GM04503 (cell line): ENCODE measurements at places on chromosomes 13 and 19.

GRCh38 chr19:3056417-3057088 is 5.7 kb downstream of the TLE5 start:
- DNase-seq: no peak

GRCh38 chr13:91381371-91381770 is 17.1 kb upstream of the GPC5 start:
- no peak for DNase-seq

DNA sequence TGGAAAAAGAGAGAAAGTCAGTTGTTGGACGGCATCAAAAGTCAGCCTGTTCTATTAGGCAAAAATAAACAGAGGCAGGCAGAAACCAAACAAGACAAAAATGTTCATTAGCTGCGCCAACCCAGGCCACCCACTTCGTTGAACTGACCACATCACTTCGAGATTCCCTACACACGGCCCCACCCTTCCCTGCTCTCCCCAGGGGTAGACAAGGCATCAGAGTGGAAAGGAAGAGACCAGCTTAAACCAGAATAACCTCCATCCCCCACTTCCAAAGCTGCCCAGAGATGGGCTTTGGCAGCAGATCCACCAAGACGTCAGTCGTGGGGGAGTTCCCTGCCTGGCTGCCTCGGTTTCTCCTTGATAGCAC is 204.6 kb upstream of the TSHZ3 start:
- no peak for DNase-seq

DNA sequence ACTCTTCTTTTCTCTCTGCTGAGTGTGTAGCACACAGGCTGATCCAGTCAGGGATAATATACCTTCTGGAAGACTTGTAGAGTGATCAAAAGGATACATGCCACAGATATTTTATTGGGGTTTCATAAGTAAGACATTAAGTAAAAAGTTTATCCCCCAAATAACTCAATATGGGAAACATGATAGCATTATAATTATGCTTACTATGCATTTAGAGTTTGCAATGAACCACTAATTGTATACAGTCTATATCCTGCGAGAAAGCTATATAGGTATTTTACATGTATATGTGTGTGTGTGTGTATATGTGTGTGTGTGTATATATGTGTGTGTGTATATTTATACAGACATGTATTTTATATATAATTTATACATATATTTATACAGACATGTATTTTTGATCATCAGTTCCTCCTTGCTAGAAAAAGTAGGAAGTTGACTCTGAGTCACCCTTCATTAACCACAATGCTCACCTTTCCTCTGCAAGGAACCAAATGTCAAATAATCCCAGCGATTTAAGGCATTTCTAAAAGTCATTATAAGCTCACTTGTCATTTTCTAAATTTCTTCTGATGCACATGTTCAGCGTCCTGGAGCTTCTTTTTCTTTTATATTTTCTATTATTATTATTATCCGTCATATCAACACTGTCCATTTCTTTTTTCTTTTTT is 312.5 kb upstream of the OBI1 start:
- no peak for DNase-seq

GRCh38 chr13:49636705-49637104 is 8.4 kb downstream of the ARL11 start:
- no peak for DNase-seq

GRCh38 chr19:11414544-11414943 is 4.6 kb downstream of the RGL3 start:
- DNase-seq: no peak

DNA sequence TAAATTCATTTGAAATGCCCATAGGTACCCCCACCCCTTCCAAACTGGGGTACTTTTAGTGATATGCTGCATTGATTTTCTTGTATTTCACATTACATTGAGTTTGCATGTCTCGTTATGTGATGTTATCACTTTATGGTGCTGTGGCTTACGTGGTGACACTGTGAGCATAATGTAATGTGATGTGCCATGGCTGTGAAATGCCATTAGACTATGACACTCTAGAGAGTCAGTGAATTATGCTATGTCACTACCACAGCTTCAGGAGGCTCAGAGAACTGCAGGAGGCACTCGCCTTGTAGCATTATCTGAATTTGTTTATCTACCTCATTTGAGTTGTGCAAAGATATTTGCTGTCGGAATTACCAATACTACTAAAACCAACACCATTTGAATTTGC is 590.1 kb upstream of the SLC10A2 start:
- no peak for DNase-seq

DNA sequence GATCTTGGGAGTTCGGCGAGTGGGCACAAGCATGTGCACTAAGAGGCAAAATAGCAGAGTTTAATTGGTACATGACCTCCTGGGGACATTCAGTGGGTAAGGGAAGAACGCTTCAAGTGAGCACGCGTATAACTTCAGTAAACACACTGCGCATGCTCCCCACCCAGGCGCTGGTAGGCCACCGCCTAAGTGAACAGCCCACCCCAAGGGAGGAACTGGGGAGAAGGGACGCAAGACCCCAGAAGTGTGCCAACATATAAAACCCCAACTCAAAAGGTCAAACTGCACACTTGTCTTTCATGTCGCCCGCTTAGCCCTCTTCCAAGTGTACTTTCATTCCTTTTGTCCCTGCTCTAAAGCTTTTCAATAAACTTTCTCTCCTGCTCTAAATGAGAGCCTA is 10.5 kb upstream of the NTN5 start:
- DNase-seq: no peak

GRCh38 chr19:40661616-40662015 is 28.8 kb downstream of the NUMBL start:
- no peak for DNase-seq

- no peak for DNase-seq
Measured at GRCh38 chr19:10820173-10820572, 15.8 kb downstream of the TMED1 start.

DNA sequence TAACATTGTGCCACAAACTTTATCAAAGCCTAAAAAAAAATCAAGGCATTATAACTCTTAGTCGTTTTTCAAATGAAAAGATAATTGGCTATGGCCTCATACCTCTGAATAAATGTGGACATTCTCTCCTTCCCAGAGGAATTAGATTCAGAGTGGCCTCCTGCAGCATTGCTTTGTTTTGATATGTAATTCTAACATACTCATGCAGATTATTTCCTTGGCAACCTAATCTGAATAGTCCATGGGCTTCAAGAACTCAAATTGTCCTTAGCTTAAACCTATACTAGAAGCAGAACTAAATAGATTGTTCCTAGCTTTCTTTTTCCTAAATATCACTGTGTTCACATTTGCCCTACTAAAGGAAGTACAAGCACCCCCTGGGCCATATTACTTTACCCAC is 1146.9 kb downstream of the OLFM4 start:
- no peak for DNase-seq

- no peak for DNase-seq
Measured at GRCh38 chr13:114049026-114049425, 75.2 kb upstream of the C13orf46 start.

GRCh38 chr13:113373811-113374485 is 10.0 kb upstream of the GRTP1 start:
- no peak for DNase-seq

DNA sequence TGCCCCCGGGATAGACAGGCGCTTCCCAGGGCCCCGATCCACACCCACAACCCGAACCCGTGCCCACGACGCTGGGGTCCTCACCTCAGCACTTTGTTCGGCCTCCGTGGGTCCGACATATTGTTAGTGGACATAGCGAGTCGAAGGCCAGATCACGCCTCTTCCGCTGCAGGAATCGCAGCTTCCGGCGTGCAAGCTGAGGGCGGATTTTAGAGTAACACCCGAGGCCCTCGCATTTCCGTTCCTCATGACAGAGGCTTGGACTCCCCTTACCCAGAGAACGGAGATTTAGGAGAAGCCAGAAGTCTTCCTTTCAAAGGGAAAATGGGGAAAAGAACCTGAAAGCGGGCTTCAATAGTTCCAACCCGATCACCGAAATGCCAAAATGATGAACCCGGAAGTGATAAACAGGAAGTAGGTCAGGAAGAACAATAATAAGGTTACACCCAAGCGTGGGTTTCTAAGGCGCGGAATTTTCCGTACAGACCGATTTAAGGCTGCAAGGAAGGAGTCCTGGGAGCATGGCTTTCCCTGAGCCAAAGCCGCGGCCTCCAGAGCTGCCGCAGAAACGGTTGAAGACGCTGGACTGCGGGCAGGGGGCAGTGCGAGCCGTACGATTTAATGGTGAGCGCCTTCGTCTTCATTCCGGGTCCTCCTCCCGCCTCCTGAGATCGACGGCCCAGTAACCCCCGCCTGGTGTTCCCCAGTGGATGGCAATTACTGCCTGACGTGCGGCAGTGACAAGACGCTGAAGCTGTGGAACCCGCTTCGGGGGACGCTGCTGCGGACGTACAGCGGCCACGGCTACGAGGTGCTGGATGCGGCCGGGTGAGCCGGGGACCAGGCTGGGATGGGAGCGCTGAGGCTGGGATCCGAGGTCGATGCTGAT is 2.9 kb downstream of the WDR83 start:
- DNase-seq: peak; percentile 58

GRCh38 chr19:12840091-12841079 is 2.1 kb downstream of the MAST1 start:
- DNase-seq: no peak

- no peak for DNase-seq
Measured at GRCh38 chr19:58586133-58586765, 13.1 kb upstream of the MZF1 start.

- DNase-seq: no peak
Measured at GRCh38 chr13:104485571-104485970, 1419.4 kb upstream of the SLC10A2 start.

GRCh38 chr13:45337803-45338202 is 3.2 kb downstream of the TPT1 start:
- DNase-seq: no peak

GRCh38 chr13:31910633-31911032 is 120.9 kb upstream of the FRY start:
- DNase-seq: no peak

DNA sequence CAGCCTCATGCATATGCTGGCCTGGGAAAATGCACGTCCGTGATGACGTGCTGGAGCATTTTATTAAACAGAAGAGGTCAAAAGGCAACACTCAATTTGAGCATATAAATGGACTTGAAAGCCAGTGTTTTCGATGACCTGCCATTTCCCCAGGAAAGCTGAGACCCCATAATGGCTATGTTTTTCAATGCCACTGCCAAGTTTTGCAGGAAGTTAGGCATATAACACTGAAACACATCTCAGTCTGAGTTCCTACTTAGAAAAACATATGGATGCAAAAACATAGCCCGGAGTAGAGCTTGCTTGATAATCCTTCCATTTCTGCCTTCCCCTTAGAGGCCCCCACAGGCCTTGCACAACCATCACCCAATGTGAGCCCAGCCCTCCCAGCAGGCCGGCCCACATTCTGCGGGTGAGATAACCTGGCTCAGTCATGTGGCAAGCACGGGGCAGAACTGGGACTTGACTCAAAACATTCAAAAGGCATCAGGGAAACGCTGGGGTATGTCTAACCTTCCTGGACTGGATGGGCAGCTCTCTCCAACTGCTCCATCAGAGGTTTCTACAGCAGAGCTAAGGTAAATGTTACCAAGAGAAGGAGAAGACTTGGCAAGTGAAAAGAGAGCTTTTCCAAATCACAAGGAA is 24.9 kb downstream of the EPS15L1 start:
- DNase-seq: peak; percentile 53

- no peak for DNase-seq
Measured at GRCh38 chr13:49935171-49936074, 717 bp downstream of the SPRYD7 start.

GRCh38 chr19:38806371-38806770 is 6.4 kb downstream of the LGALS4 start:
- no peak for DNase-seq

GRCh38 chr13:112374271-112374670 is 1.9 kb upstream of the SPACA7 start:
- no peak for DNase-seq

DNA sequence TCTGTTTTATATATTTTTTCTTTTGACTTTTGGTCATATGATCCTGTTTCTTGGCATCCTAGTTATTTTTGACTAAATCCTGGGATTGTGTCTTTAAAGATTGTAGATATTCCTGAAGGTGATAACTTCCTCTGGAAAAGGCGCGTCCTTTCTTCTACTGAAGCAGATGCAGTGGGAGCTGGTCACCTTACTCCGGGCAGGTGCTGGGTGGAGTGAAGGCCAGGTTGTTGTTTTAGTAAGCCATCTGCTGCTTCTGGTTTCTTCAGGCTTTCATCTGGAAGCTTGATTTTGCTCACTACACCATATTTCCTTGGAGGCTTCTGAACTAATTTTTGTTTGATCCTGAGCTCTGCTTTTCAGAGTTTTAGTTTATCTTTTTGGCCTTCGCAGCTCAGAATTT is 21.5 kb downstream of the URI1 start:
- DNase-seq: no peak

DNA sequence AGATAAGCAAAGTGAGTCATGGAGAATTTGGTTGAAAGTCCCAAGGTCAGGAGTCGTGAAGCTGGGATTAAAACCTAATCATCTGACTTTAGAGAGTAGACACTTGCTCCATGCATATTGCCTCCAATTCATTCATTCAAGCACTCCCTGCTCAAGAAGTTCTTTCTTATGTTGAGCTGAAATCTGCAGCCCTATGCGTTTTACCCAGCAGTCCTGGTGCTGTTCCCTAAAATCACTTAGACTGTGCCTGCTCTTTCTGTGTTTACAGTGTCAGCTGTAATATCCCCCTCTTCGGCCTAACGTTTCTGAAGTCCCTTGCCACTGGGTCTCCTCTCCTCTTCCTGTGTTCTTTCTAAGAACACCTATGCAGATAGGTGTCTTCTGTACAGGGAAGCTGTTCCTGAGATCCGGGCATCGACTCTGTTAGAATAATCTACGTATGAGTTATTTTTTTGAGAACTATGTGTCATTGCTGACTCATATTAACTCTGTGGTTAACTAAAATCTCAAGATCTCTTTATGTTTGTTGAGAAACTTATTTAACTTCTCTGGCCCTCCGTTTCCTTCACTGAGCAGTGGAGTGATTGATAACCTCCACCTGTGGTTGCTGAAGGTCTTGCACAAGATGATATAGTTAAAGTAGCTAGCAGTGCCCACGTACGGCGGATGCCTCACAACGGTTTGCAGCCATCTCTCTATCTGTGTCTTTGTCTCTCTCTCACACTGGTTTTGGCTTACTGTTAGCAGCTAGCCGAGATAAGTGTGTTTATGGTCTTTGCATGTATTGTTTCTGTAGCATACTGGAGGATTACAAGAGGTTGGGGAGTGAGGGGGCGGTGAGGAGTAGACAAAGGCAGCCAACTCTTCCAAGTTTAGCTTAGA is 4.7 kb downstream of the ALOX5AP start:
- peak; percentile 39 for DNase-seq

DNA sequence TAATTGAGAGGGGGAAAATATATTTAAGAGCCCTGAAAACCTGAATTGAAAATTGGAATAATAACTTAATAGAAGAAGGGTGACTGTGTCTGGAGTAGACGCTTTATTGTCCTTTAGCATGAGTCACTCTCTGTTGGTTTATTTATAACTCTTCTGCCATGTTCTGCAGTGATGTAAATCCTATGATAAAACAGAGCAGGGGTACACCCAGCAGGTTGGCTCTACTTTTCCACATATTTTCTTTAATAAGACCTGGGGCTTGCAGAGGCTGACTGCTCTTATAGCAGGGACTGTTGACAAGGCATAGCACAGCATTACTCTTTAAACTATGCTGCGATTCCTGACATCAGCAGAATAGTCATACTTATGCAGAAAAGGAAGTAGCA is 389.9 kb upstream of the PCDH9 start:
- DNase-seq: no peak
